ENCODE measurements at places on chromosomes 3 and 15.

DNA sequence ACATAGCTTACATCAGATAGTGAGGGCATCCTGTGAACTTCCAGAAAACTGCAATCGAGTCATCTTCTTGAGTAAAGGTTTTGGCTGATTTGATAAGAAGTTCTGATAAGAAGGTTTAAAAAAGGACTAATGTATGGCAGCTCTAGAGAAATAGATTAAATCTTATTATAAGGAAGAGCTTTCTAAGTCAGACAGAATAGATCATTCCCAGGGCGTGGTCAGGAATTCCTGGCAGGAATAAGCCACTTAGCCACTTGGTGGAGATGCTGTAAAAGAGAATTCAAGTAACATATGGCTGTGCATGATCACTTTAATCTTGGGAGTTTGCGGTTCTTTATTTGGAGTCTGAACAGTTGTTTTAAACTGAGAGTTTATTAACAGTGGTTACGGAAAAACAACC is 17.4 kb downstream of the PGBD4 start:
- no peak for DNase-seq

- no peak for DNase-seq
Observed at GRCh38 chr3:196471551-196471950, 32.0 kb downstream of the RNF168 start.

GRCh38 chr15:52290329-52290728 is 5.3 kb downstream of the MYO5C start:
- DNase-seq = no peak

DNA sequence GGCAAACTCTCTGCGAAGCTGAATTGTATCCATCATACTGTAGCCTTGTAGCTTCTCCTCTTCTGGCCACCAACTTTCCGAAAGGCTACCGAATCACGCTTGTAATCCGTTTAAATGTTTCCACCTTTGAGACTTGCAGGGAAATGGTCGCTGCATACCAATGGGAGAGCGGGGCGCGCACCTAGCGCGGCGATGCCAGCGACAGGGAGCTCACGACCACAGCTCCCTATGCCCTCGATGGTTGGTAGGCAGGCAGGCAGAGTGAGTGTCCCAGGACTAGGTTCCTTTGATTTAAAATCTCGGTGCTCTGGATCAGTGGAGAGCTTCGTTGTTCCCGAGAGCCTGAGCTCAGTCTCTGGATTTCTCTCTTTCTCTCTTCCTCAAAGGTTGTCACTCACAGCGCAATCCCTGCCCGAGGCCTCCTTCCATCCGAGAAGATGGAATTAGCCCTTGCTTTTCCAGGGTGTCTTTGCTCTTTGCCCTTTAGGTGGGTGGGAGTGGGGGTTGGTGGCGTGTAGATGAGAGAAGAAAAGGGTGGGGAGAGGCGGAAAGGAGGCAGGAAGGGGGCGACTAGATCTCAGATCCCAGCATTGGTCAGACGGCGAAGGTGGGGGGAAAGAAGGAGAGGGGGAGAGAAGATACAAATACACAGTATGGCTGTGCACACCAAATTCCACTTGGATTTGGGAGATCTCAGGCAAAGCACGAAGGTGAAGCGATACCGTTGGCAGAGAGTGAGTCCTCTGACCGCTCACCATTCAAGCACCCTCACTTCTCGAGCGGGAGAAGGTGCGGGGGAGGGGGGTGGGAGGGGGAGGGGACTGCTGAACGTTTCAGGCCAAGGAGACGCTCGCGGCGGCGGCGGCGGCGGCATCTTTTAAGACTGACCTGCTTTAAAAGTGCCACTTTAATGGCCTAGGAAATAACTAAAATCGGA is at the start of gene SLITRK3:
Gene SLITRK3, minus strand, starts transcription at position 745 of the 937 bp plus-strand sequence. CDS start 5,554 bp downstream, outside the sequence.
- no peak for DNase-seq

GRCh38 chr3:107184375-107184774 is 192.9 kb upstream of the CCDC54 start:
- DNase-seq = no peak

GRCh38 chr3:177487635-177488186 is 290.4 kb upstream of the TBL1XR1 start:
- no peak for DNase-seq

DNA sequence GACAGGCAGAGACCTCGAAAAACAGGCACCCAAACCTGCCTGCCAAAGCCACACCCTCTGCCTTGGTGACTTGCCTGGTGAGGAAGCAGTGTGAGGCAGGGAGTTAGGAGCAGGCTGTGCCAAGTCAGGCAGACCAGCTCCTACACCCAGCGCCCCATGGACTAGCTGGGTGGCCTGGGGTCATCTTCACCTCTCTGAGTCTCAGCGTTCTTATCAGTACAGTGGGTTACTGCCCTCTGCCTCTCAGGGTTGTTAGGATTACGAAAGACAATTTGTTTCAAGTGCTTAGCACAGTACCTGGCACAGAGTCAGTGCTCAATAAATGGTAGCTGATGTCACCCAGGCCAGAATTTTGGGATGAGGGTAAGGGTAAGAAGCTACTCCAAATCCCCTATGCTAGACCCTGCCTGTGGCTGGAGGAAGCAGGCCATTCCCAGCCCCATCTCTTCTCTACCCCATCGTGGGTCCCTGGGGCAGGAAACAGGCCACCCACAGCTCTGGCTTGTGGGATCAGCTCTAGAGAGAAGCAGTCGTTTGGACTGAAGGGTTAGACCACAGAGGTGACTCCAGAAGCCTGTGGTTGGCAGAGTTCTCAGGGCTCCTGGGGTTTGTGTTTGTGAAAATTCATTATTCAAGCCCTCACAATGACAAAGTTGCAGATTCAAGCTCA is 10.1 kb downstream of the SLC51B start:
- no peak for DNase-seq

- no peak for DNase-seq
Observed at GRCh38 chr3:72739531-72740466, 108.4 kb downstream of the SHQ1 start.

DNA sequence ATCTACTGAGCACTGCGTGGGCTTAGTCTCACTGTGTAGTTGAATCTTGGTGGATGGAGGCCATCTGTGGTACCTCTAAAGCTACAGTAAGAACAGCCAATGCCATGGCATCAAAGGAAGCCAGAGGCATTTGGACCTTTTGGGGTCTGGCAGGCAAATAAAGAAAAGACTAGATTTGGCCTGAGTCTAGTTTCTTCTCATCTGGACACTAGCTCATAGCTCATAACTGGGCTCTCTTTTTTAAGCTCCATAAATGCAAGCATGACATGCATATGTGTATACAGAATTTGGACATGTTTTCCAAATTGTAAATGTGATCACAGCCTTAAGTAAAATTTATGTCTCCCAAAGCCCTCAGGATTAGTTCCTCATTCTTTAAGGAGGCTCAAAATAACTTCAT is 107.5 kb downstream of the CNTN6 start:
- no peak for DNase-seq

GRCh38 chr3:45582430-45582829 is 12.1 kb upstream of the LIMD1 start:
- DNase-seq = no peak

GRCh38 chr3:11661827-11662226 is 18.1 kb upstream of the VGLL4 start:
- DNase-seq = no peak

GRCh38 chr3:101303089-101303731 is 17.2 kb downstream of the IMPG2 start:
- no peak for DNase-seq

DNA sequence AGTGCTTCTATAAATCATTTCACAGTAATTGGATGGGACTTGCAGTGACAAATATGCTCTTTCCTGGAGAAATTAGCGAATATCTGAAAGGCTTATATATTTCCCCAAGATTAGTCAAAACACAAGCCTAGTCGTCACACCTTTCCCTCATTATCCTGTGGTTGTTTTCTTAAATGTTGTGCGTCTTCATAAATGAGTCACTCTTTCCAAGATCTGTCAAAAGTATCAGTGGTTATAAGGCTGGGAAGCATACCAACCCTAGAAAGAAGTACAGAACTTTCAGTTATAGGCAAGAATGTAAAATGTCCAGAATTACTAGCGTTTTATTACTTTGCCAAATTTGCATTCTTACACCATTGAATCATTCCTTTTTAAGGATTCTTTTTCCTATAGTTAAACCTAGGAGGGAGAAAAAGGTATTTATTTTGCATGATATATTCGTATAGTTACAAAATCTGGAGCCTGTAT is 33.6 kb downstream of the TMEM212 start:
- DNase-seq = no peak

DNA sequence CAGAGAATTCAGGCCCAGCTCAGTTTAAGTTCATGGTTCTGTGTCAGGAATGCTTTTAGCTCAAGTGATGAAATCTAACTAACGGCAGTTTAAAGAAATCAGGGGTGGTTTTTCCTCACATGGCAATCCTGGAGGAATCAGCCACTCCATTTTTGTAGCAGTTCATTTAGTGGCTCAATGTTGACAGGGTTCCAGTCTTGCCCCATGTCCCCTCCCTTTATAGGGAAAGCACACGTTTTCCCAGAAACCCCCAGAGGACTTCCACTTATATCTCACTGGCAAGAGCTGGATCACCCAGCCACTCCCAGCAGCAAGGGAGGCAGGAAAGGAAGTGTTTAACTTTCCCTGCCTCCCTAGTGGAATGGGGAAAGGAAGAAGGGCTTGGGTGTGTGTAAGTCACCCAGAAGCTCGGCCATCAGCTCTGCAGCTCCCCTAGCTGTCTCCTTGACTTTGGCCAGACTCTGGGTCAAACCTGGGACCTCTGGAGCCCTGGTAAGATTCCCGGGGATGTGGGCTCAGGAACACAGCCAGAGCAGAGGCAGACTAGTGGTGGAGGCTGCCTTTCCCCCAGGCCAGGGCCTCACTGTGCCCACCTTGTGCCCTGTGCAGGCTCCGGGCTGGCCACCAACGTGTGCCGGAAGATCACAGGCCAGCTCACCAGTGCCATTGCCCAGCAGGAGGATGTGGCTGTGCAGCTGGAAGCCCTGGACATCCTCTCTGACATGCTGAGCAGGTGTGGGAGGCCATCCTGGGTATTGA is 11.3 kb downstream of the CAND2 start:
- DNase-seq = no peak

DNA sequence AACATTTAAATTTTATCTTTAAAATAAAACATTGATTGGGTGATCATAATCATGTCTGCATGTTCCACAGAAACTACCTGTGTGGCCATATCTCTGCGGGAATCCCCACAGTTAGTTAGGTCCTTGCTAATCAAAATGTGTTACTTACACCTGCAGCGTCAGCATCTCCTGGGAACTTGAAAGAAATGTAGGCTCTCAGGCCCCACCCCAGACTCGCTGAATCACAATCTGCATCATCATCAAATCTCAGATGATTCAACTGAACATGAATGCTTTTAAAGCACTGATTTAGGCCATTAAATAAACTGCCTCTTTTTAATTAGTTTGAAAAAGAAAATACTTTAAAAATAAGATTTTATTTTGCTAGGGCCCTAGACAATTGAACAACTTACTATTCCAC is 577.8 kb downstream of the PYDC2 start:
- DNase-seq = no peak

- no peak for DNase-seq
Observed at GRCh38 chr3:25604107-25604805, 60.5 kb downstream of the TOP2B start.

DNA sequence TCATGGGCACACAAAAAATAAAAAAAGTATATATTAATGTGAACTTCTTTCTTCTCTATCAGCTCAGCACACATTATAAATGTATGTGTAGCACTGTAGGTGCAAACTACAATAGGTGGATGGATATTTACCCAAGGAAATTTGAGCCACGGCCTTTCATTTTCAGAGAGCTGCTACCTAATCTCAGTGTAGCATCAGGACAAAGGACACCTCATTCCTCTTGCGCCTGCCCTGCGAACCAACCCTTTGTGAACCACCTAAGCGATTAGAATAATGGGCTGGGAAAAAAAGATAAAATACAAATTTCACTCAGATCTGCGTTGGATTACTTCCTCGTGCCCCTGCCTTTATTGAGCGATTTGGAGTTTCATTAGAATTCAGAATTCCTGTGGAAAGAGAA is 263.2 kb downstream of the NR2F2 start:
- DNase-seq = no peak

DNA sequence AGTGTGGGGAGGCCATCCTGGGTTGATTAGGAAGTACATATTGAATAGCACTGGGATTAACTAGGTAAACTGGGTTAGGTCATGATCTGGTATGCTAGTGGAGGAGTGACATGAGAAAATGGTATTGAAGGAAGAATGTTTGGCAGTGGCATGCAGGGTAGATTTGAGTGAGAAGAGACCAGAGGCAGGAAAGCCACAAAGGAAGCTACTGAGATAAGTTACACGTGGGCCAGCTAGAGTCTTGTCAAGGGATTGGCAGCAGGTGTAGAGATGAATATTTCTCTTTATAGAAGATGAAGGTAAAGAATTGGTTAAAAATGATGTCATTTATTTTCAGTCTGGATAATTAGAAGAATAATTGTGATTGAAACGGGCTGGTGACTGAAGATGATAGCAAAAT is 91.0 kb upstream of the TPRG1 start:
- no peak for DNase-seq

DNA sequence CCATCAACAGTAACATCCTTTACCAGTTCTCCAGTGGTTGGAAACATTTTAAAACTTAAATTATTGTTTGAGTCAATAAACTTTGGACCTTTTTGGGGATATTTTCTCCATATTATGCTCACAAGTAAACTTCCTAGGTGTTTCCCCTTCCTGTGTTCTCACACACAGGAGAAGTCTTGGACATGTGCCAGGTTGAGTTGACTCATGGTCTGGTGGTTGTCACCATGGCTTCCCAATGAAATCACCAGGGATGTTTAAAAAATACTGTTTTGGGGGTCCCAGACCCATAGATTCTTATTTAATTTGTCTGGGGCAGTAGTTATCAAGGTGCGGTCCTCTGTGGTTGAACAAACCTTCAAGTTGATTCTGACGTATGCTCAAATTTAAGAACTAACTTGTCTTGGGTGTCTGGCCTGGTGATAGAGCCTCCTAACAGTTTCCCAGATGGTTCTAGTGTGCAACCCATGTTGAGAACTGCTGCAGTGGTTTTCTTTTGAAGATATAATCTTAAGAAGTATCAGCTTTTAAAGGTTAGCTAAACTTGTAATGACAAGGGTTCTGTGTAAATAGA is 291.8 kb downstream of the EDEM1 start:
- DNase-seq = no peak

GRCh38 chr3:142239421-142239820 is 14.0 kb upstream of the GK5 start:
- DNase-seq = no peak

All from activated CD8-positive, alpha-beta memory T cell treated with anti-CD3 and anti-CD28 coated beads for 1 hour (primary cell).